ENCODE measurements at places on chromosomes 2 and 18. TPM values are rescaled to one million over a fixed set of nuclear protein-coding genes. Genes with fewer than 3 reads are reported as not detected.

DNA sequence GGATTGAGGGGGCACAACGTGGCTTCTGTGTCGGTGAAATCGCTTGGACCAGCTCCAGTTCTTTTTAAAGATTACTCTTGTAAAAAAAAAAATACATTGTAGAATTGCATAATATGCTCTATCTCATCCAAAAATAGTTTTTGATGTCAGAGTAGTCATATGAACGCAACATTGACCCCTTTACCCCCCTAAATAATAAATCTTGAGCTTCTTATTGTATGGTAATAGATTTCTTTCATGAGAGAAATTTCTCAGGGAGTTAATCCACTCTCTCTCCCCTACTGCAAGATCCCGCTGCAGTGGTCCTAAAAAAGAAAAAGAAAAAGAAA lies 50.2 kb upstream of the PAIP2B start:
- no peak for DNase-seq

GRCh38 chr2:129457277-129457818 lies 522.1 kb upstream of the RAB6C start:
- no peak for DNase-seq

GRCh38 chr18:79487801-79488201 lies 92.1 kb downstream of the NFATC1 start:
- DNase-seq, result no peak

DNA sequence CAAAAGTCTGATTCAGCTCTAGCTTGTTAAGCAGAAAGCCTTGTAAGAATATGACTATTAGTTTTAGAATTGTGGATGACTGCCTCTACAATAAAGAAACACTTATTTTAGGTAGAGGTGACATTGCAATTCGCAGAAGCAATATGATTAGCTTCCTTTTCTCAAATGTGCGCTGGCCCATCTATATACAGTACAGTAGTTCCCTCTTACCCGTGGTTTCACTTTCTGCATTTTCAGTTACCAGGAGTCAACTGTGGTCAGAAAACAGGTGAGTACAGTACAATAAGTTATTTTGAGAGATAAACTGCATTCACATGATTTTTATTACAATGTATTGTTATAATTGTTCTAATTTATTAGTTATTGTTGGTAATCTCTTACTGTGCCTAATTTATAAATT lies 405.1 kb downstream of the GPD2 start:
- no peak for DNase-seq

GRCh38 chr2:147141930-147142329 lies 702.9 kb upstream of the ACVR2A start:
- DNase-seq, result no peak

DNA sequence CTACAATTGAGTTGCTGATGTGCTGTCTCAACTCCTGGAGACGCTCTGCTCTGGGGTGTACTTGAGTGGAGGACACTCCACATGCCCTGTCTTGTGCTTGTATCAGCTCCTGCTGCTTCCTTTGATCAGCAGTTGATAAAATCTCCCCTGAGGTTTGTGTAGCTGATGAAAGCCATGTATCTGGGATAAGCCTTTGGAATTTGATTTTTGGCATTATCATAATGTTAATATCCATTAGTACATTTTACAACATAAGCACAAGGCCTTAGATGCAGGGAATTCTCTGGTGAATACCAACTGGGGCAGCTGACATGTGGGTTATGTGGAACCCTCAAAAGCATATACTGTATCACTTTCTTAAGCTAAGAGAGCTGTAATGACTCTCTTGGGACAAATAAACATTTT lies 222.7 kb upstream of the ITGA4 start:
- DNase-seq, result no peak

DNA sequence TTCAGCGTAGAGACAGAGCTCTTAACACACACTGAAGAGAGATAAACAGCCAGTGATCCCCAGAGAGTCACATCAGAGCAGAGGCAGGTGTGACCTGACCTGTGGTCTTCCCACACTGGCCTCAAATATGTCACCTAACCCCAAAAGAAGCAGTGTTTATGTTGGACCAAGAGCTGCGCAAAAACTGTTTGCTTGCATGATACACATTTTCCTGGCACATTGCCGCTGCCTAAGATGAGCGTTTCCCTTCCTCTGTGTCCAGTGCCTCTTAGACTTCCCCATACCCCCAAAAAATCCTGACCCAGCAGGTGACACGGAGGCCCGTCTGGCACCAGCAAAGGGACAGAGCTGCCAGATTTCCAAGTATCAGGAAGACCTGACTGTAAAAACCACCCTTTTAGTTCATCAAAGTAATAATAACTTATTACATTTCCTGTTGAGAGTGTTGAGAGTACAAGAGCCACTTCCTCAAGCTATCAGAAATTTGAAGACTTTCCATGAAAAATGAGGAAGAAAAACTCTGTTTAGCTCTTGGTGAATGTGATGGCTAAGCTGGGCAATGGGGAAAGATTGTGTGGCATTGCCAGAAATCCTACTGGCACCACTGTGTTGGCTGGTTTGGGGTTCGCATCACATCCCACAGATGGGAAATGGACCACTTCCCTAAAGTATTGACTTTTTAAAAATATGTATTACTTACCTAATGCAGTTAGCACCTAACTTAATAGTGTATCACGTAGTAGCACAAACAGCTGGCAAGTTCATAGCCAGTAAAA lies 6.7 kb downstream of the TNFRSF11A start:
- DNase-seq, result peak; percentile 31

Gene NYAP2
- total RNA-seq, result 0.56 TPM

Gene NAGK
- total RNA-seq, result 49.1 TPM

Gene CFAP221
- 0.88 TPM for total RNA-seq

Gene REG3A
- total RNA-seq, result not detected

Gene FAM237A
- total RNA-seq, result not detected

Gene PDCD1
- not detected for total RNA-seq

Gene GRHL1
- 1.2 TPM for total RNA-seq
